Right forelimb (tissue), 1 donor: ENCODE measurements at places on chromosomes 11 and 22.

- no peak for DNase-seq
Measured at GRCh38 chr11:57399221-57399620, 8.8 kb upstream of the PRG2 start.

DNA sequence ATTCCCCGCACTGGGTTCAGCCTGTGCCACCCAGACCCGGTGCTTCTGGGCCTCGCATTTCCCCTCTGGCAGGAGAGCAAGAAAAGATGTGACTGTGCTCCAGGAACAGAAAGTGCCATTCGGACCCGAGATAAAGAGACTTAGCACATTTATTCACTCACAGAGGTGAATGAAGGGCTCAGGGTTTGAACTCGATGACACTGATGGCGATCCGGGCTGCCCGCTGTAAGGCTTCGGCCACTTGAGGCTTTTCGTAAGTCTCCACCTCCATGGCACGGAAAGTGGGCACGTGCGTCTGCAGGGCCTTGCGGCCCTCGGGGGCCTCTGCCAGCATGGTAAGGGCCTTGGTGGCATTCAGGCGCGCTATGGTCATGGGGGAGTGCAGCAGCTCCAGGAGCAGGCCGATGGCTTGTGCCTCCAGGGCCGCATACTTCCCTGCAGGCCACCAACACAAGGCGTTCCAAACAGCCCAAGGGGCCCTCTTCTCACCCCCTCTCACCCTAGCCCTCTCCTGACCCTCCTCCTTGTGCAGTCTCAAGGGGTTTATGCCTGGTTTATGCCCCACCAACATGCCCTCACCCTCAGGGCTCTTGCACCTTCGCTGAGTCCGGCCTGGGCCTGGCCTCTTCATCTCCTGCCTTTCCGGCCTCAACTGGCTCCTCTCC lies 10.9 kb upstream of the GNAZ start:
- peak; percentile 25 for DNase-seq

DNA sequence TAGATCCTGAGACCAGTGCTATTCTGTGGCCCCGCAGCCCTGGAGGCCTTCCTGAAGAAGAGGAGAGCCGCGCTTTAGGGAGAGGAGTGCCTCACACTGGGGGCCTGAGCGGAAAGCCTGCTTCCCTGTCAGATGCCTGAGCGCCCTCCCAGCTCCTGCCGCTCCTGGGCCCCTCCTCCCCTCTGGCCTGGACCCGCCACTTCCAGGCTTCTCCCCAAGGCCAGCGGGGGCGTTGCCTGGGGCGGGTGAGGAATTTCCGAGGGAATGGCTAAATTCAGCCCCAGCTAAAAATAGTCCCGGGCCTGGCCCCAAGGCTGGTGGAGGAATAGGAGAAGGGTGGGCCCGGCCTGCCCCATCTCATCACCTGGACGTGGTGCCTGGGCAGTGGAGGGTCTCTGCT lies 15.4 kb downstream of the ARHGEF17 start:
- peak; percentile 88 for DNase-seq

GRCh38 chr11:123654566-123655081 lies at the start of gene SCN3B:
Gene SCN3B, minus strand, starts transcription at chr11:123654624. Its CDS starts 823 bp downstream, at chr11:123653801.
- peak; percentile 84 for DNase-seq

DNA sequence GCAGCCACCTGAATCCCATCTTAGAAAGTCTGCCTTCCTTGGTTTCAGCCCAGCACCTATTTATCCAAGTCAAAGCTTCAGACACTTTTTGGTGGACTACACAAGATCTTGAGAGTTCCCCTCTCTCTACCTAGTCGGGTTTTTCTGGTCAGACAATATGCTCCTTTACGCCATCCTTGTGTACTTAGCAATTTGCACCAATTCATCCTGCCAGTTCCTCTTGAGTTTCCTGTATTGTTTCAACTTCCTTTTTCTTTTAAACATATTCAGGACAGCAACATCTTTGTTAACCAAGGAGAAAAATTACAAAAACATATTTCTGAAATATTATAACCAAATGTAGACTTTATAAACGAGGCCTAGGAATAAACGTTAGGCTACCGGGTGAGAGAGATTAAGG lies 368.2 kb upstream of the CADM1 start:
- DNase-seq = no peak

DNA sequence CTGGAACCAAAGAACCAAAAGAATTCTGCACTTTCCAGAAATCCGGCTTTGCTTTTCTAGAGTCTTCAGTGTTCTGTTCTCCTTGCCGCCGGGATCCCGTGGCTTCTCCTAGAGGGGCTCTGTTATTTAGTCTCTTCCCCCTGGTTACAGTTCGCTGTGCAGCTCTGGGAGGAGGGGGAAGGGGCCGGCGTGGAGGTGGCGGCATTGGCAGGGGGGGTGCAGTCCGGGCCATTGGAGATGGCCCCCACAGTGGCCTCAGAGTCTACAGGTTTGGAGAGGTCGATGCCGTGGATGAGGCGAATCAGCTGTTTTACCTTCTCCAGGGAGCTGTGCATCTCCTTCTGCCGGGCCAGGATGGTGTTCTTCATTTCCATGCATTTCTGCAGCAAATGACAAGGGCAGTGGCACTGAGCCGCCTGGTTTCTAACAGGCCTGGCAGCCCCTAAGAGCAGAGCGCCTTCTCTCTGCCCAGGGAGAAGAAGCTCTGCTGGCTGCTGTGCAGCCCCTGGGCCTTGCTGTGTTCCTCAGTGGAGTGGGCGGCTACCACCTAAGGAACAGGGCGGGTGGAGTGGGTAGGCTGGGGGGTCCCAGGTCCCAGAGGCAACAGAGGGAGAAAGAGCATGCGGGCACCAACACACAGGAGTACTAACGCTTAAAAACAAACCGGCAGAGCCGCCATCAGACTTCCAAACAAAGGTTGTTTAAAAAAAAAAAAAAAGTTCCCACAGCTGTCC lies 11.6 kb downstream of the LARGE2 start:
- DNase-seq = no peak

GRCh38 chr11:67292671-67293070 lies 3.6 kb downstream of the ANKRD13D start:
- no peak for DNase-seq
